ENCODE measurements at places on chromosomes 5 and 9.

DNA sequence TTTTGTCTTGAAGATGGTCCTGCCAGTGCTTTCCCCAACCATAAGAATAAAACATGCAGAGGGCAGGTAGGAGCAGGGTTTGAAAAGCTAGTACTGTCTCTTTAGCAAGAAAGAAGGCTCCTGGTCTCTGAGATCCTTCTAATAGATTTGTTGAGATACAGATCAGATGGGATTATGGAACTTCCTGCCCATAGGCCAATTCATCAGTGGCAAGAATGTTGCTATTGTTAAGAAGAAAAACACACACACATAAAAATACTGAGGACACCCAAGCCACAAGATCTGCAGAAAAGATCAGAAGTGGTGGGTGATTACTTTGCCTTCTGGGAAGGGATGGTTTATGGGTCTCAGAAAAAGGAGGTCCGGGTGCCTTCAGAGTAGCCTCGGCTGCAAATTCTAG, 59.8 kb downstream of the TNC start:
- no peak for DNase-seq

GRCh38 chr9:106962615-106963363, 99.8 kb downstream of the ZNF462 start:
- DNase-seq: no peak

DNA sequence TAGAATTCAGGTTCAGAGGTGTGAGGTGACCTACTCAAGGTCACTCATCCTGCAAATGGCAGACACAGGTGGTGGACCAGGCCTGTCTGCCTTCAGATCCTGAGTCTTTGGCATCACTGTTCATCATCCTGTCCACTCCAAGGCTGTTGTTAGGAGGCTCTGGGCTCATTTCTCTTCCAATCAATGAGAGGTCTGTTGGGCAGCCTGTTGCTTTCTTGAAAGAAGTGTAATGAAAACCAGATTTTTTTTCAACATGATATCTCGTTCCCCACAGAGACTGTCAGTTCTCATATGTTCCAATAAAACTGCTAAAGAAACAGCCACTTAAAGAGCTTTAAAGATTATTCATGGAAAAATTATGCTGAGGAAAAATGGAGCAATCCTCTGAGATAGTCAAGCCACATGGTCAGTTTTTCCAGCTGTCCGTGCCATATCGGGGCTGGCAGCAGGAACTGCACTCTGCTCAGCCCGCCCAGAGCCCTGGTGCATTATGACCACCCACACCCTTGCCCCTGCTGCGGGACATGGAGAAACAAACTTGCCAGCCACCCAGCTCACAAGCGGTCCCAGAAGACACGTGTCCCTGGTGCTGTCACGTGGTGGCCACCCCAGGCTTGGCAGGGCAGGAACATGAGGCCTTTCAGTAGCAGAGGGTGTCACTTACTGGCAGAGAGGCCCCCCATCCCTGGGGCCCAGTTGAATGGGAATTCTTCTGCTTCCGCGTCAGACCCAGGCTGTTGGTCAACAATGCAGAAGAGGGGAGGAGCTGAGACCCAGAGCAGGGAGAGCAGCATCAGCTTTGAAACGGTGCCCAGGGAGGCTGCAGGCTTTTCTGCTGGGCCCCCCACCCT, 63.7 kb upstream of the ANGPTL2 start:
- DNase-seq: no peak

- peak; percentile 54 for DNase-seq
Observed at GRCh38 chr9:130235558-130236435, 29.8 kb upstream of the HMCN2 start.

GRCh38 chr9:117145811-117146490, 268.9 kb downstream of the ASTN2 start:
- DNase-seq: no peak

- DNase-seq: no peak
Observed at GRCh38 chr5:137581776-137582175, 82.7 kb upstream of the SPOCK1 start.

- DNase-seq: no peak
Observed at GRCh38 chr5:124410539-124411488, 335.6 kb downstream of the ZNF608 start.

DNA sequence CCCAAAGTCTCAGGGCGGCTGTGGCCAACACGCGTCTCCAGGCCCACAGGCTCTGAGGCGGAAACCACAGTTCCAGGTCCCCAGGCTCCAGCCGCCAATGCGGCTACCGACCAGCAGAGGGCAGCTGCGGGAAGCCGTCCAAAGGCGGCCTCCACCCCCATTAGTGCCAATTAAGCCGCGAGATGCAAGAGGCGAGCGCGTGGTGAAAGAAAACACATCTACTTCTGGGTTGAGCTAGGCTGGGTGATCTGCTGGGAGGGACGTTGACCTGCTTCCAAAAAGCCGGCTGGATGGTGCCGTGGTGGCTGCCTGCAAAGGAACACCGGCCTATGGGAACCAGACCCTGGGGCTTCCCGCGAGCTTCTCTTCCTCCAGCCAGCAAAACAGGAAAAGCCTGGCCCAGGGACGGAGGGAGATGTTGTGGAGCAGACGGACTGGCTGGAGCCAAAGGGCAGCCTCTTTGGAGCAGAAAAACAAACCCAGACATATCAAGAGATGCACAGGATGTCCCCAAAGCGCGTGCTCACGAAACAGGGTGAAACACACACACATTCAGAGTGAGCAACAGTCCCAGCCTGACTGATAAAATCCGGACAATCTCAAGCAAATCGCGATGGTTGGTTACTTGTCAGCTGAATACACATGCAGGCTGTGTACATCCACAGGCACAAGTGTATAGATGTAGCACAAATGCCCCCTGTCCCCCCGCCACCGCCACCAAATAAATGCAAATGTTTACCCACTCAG, 187.1 kb upstream of the BRINP1 start:
- no peak for DNase-seq

- no peak for DNase-seq
Observed at GRCh38 chr9:87547671-87548081, 50.0 kb downstream of the DAPK1 start.

GRCh38 chr5:10265245-10266109, 15.4 kb downstream of the CCT5 start:
- DNase-seq: no peak

- DNase-seq: no peak
Observed at GRCh38 chr5:171585981-171586380, 166.5 kb downstream of the FGF18 start.

DNA sequence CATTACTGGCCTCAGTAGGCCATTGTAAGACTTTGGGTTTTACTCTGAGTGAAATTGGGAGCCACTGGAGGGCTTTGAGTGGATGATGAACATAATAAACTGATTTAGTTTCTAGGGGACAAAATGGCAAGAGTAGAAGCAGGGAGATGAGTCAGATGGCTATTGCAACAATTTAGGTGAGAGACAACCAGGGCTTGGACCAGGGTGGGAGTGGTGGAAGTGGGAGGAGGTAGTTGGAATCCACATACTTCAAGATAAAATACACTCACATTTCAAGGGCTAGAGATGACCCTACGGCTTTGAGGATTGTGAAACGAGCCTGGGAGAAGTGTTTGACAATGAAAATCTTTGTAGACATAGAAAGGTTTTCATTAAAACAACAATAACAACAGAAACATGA, 136.3 kb downstream of the ACTBL2 start:
- no peak for DNase-seq

DNA sequence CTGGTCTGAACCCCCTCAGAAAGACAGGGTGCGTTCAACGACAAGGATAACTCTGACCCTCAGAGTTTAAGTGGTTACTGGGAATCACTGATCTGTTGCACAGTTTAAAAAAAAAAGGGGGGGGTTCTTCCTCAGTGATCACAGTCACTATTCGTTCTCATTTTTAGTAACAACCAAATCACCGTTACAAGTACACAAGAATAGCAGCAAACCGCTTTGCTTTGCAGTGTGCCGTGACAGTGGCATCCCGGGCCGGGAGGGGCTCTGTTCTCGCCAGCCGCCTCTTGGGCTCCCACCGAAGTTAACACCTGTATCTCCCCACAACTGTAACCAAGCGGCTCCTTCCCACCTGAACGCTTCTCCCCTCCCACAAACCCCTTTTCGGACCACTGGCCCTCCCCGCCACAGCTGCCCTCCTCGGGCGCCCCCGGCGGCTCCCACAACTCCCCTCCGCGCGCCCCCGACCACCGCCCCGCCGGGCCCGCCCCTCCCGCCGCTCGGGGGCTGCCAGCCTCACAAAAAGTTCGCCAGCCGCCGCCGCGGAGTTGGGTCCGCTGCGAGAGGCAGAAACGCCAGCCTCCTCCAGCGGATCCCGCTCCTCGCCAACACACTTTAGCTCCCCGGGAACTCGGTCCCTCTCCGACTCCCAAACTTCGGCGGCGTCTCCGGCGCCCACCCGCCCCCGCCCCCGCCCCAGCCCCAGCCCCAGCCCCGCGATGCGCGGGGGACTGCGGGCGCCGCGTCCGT, 1.2 kb downstream of the SSBP2 start:
- DNase-seq: no peak

DNA sequence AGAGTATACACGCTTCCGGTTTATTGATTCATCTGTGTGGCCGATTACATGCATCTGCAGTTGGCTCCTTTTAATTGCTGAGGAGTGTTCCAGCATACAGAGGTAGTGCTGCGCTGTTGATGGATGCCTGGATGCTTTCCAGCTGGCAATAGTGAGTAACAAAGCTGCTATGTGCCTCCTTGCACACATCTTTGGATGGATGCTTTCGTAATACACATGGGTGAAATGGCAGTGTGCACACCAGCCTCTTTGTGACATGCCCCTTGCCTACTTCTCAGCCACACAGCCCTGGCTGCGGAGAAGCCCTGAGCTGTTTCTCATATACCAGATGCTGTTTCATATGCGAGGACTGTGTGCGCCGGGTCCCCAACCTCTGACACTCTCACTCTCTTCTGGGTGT, 151.0 kb downstream of the GADD45G start:
- DNase-seq: no peak

DNA sequence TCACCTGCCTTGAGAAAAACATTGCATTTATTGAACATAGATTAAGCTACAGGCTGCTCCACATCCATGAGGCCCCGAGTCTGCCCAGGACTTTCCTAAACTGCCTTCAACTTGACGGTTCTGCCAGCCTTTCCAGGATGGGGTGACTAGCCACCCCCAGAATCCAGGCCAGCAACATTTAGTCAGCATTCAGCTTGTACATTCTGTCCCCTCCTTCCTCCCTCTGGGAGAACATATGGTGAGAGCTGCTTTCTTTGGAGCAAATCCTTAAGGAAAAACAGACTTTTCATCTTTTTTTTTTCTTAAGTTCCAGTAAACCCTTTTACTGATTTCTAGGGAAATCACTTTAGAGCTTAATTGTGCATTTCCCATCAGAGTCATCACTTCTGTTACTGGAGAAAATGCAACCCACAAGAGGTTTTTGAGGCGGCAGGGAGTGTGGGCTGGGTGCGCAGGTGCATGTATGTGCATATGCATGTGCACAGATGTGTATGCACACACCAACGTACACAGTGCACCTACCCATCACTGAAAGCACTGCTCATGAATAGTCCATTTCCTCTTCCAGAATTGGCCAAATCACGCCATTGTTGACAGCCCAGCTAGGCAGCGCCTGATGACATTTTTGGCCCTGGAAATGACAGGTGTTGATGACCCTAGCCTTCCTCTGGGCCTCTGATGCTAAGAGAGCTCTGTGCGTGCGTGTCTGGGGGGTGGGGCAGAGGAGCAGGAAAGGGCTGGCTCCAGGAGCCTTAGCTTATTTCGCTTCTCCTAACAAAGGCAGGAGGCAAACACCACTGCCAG, 145.6 kb downstream of the HSD17B3 start:
- no peak for DNase-seq

GRCh38 chr5:137220523-137220927, 278.6 kb downstream of the SPOCK1 start:
- DNase-seq: no peak
